ENCODE measurements at places on chromosomes 1 and 21.

DNA sequence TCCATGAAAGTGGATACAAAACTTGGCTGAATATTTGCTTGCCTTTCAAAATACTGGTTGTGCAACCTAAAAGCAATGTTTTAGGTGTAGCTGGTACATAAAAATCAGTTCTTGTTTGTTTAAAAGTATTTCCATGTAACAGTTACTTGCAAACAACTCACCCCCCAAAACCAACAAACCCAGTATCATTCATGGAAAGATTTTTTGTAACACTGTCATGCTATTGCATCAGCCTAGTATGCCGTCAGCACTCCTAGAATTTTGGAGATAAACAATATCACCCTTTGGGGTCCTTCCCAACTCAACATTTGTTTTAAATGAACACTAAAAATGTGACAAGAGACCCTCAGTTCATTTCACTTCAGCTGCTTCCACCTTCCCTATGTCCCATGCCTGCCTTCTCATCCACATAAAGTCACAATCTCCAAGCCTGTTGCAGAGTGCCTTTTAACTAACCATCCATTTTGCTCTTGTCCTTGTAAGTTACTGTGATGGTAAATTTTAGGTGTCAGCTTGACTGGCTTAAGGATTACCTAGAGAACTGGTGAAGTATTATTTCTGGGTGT lies 425.3 kb downstream of the DUSP10 start:
- DNase-seq: no peak

DNA sequence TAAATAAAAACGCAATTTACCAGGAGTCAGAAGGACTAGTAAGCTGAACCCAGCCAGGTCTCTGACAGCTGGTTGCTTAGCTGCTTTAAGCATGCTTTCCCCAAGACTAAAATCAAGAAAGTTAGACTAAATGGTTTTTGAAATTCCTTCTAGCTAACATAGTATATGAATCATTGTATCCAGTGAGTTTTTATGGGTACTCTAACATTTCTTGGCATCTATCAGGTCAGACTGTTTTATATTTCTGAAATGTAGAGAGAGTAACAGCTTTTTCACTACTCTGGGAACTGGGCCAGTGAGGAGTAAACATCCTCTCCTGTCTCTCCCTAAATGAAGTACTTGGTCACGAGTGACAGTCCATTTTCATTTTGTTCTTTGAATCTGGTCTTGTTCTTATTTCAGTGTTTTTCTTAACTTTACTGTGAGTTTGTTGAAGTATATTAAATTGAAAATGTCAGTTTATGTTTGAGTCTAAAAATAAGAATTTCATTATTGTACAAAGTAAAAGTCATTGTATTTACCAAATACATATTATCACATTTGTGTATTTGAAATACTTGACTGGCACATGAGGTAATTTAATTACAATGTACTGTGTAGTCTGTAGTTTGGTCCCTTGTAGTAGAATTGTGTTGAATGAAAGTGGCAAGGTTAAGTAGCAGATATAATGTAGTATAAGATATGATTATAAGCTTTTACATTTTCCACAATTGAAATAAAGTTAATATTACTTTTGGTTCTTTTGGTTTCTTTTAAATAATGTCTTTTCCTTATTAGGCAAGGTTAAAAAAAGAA lies 47.6 kb downstream of the PKN2 start:
- no peak for DNase-seq

- no peak for DNase-seq
Measured at GRCh38 chr1:227401562-227402342, 83.5 kb upstream of the CDC42BPA start.

DNA sequence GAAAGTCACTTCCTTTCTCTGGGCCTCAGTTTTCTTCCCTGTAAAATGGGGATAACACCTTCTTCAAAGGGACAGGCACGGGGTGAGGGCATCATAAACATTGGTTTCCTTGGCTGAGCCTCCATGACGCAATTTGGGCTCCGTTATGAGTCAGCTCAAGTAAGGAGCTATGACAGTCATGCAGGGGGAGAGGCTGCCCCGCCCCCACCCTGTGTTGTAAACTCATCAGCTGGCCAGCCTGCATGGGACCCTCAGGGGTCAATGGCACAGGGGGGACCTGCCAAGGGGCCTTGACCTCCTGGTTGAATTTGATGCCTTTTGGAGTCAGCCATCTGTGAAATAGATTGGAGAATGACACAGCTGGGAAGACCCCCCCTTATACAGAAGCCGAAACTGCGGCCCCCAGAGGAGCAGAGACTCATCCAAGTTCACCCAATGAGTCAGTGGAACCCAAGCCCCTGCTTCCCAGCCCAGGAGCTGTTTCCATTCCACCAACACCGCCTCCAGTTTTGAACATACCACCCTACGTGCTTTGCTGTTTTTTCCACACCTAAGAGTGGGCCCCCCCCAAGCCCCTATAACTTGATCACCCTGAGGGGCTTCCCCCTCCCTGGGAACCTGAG lies 36.8 kb upstream of the RUNX3 start:
- DNase-seq: peak; percentile 43

- no peak for DNase-seq
Measured at GRCh38 chr1:225607355-225607754, 45.6 kb downstream of the ENAH start.

- DNase-seq: no peak
Measured at GRCh38 chr1:174639461-174639860, 191.7 kb downstream of the GPR52 start.

DNA sequence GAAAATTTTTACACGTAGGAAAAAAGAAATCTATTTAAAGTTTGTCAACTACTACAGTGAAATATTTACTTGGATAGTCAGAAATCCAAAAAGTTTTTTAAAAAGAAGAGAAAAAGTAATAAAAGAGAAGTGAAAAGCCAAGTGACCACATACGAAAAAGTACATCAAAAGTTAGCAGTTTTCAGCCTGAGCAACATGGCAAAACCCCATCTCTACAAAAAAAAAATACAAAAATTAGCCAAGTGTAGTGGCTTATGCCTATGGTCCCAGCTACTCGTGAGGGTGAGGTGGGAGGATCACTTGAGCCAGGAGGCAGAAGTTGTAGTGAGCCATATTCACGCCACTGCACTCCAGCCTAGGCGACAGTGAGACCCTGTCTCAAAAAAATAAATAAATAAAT lies 5.2 kb upstream of the MR1 start:
- DNase-seq: no peak

GRCh38 chr1:33735624-33736023 lies 128.3 kb upstream of the HMGB4 start:
- DNase-seq: no peak

DNA sequence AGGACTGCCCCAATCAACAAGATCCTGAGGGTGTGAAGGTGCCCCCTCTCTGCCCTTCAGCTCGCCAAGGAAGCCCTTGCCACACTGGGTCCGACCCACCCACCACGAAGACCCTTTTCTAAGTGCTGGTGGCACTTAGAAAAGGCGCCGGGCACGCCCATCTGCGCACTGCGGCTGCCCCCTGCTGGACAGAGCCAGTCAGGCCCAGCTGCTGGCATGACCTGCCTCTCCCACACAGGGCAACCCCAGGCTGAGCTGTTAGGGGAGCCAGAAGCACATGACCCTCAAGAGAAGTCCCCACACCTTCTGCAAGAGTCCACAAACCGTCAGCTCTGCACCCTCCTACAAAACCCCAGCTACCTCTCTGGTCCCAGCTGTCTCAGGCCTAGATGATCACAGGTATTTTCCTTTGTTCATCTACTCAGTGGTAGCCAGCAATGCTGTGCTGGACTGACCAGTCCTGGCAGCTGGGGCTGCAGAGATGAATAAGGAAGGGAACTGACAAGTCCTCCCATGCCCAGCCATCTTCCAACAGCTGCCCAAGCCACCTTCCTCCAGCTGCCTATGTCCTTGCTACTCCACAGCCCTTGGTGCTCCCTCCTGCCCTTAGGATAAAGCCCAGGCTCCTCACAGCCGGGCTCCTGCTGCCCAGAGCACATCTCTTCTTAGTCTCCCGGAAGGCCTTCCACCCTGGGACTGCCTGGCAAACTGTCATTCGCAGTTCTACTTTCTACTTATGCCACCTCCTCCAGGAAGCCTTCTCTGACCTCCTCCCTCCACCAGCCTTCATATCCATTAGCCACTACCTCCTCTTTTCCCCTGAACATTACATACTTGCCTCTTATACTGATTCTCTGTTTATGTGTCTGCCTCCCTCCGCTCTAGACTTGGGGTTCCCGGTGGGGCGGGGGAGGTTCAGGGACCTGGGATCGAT lies 39.8 kb upstream of the ZC3H12A start:
- peak; percentile 67 for DNase-seq

- no peak for DNase-seq
Measured at GRCh38 chr1:166020210-166020609, 146.6 kb downstream of the FAM78B start.

GRCh38 chr21:29508301-29508700 lies 209.6 kb downstream of the BACH1 start:
- no peak for DNase-seq

- no peak for DNase-seq
Measured at GRCh38 chr1:8422510-8423268, 104.8 kb downstream of the SLC45A1 start.

- DNase-seq: no peak
Measured at GRCh38 chr1:157566484-157567300, 14.4 kb upstream of the FCRL5 start.

- DNase-seq: no peak
Measured at GRCh38 chr1:178011465-178011828, 41.6 kb upstream of the SEC16B start.

DNA sequence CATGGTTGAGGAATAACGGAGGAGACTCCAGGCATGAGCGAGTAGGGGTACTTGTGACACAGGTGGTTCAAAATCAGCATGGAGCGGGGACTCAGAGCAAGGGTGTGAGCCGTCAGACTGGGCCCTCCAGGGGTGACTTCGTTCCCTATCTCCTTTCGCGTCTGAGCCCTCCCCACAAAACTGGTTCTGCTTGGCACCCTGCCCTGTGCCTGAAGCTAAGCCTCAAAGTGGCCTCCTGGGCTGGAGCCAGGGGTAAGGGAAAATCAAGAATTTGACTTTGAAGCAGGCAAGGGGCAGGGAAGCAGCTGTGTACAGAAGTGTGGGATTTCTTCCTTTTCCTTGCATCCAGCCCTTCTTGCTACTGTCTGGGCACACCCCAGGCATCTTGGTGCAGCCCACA lies 331.5 kb upstream of the AJAP1 start:
- no peak for DNase-seq

DNA sequence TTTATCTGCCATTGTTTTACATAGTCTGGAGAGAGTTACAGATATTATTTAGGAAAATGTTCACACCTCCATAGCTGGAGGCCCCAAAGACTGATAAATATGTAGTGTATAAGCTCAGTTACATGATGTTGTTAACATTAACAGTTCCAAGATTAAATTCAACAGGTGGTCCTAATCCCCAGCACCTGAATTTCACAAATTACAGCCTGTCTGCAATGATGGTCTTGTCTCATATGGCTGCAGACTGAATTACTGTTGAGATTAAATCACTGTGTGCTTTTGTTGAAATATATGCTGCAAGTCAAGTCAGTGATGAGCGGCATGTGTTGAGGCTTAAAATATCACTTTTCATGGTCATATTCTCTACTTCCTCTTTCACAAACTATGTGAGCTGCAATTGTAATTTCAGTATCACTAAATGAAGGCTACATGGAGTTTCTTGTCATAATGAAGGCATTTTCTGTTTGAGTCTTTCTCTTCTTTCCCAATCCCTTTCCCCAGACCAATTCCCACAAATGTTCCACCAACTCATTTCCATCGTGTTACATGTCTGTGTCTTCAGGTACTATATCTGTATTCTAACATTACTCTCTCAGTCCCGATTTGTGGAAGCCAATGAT lies 4.2 kb downstream of the ST6GALNAC5 start:
- no peak for DNase-seq

GRCh38 chr1:226993814-226994585 lies 53.9 kb downstream of the COQ8A start:
- no peak for DNase-seq

DNA sequence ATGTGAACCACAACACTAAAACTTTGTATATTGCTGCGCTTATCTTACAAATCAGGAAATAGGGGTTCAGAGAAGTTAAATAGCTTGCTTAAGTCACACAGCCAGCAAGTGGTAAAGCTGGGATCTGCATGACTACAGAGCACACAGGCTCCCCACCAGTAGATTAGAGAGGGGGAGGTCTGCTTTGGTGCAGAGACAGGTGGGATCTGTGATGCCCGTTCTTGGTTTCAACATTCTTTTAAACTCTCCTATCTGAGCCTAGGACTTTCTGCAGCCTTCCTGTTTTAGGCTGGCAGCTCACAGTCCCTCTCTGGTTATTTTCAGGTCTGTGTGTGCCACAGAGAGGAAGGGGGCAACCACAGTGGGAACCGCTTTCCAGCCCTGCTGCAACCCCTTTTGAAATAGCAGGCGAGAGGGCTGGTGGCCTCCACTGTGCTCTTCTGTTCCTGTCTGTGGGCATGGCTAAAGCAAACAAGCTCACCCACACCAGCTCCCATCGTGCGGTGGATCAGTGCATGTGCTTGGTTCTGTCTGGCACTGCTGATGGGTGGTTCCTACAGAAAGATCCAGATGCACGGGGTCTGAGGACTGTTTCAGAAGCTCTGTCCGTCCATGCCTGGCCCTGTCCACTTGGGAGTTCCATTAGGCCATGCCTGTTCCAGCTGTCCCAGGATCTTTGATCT lies 1.7 kb upstream of the IL6R start:
- DNase-seq: peak; percentile 41

DNA sequence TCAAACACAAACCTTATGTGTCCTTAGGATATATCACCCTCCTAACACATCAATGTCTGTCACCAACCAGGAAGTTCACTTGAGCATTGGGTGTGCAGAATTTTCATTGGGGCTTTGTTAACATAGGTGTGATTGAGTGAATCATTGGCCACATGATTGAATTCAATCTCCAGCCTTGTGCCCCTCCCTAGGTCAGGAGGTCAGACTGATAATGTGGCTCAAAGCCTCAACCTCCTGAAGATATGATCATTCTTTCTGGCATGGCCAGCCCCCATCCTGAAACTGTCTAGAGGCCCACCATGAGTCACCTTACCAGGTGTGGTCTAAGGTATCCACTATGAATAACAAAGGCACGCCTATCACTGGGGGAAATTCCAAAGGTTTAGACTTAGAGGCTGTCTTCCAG lies 90.1 kb downstream of the PKN2 start:
- no peak for DNase-seq

DNA sequence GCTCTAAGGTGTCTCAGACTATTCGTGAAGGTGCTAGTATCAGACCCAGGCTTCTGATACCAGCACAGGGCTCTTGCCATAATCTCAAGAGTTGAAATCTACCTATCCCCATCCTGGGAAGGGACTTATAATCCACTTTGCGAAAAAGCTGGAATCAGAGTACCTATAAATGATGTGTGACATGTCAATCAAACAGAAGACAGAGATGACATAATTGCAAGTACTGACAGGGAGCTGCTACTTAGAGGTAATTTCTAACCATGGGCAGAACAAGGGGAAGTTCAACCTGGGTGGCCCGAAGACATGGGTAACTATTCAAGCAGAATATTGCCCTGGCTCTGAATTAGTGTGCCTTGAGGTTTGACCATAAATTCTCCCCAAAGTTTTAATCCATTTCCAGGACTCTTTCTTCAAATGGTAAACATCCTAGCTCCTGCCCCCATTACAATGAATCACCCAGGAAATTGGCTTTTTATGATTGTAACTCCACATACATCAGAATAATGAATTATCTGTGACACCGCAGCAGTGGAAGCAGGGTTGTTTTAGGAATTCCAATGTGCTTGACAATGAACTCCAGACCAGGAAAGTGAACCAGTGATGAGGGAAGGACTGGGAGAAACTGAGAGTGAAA lies 37.2 kb downstream of the KANK4 start:
- no peak for DNase-seq

Measured in activated gamma-delta T cell treated with Interleukin-2 at 50 U/mL for 16 hours (primary cell).